ENCODE measurements at places on chromosomes 4 and X.

- no peak for DNase-seq
Observed at GRCh38 chr4:47672696-47673095, 165.2 kb downstream of the CORIN start.

DNA sequence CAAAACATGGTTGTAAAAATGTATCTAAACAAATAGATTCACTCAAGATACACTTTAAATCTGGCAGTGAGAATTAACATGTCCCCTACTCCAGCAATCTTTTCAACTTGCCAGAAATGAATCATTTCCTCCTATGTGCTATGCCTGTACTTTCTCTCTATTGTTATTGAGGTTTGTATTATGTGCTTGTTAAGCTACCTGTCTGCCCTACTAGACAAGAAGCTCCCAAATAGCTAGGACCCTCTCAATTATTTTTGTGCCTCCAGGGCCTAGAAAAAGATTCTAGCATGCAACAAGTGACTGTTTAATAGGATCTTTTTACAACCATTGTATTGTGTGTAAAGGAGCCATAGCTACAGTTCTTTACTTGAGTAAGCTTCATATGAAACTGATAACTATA lies 3.5 kb upstream of the SAP30 start:
- DNase-seq = peak; percentile 41

- no peak for DNase-seq
Observed at GRCh38 chrX:85303544-85303943, 59.8 kb downstream of the ZNF711 start.

DNA sequence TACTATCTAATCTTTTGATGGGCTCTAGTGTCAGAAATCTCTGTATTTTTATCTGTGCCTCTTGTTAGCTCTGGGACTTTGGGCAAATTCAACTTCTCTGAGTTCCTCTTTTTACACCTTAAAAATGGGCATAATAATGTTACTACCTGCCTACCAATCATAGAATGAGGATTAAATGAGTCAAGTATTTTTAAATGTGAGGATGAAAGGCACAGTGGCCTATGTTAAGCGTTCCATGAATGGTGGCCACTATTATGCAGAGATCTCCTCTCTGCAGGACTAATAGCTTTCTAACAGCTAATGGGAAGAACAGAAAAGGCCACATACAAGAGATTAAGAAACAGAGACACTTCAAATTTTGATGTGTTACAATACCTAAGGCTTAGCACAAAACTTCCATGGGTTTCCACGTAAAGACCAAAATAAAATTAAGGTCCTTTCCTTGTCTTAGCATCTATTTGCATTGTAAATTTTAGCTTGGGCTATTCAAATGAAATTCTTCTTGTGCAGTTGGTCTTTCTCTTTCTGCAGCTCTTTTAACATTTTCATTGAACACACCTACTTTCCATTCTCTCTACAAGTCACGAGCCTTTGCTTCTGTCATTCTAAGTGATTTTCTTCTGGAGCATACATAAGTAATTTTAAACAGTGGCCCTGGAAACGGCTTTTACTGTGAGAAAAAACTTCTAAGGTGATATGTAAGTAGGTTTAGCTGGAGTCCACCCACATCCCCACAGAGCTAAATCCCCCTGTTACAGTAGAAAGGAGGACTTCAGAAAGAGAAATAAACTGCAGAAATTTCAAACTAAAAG lies 117.9 kb upstream of the MED14 start:
- DNase-seq = no peak

DNA sequence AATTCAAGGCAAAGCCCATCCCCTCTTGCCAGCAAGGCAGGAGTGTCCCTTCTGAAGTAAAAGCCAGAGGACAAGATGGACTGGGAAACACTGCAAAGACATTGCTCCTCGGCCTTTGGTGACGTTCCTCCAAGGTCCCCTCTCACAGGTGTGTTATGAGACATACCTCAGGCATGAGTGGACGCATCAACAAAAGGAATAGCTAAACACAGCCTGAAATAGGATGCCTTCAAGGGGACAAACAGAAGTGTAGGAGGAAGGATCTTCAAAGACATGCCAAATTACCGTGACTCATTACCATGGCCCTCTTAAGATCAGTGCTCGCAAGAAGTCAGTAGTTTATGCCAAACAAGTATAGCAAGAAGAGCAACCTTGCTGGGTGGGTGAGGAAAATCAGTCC lies 6.0 kb upstream of the IDS start:
- peak; percentile 49 for DNase-seq

- no peak for DNase-seq
Observed at GRCh38 chr4:106364282-106364681, 4.3 kb downstream of the GIMD1 start.

Measured in fibroblast of mammary gland (primary cell).